ENCODE measurements at places on chromosomes 3 and 15.

DNA sequence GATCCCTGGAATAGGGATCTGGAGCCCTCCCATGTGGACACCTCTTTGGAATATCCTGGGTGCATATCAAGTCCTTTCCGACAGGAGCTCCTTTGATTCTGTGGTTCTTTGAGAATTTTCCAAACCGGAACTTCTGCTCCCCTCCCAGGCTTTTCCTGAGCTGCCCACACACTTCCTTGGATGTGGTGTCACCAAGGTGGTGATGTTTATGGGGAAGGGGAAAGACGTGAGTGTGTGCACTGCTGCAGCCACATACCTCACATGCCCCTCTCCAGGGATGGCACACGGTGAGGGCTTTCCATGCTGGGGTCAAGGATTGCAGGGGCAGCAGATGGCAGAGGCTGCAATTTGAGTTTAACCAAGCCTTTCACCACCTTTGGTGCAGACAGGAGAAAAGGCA, 27.9 kb upstream of the PSTPIP1 start:
- no peak for DNase-seq

DNA sequence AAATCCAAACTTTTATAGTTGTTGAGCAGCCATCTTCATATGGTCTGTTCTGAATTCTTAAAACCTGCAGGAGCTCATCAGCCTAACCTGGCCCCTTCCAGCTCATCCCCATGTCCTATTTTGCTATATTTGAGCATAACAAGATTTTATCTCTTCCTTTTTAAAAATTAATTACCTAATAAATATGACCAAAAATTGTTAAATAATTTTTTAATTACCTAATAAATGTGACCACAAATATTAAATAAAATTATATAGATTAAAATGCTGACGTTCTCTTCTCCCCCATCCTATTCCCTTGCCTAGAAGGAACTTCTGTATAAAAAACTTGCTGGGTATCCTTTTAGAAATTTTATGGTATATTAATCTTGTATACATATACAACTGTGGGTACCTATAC, 43.7 kb downstream of the OXNAD1 start:
- no peak for DNase-seq

DNA sequence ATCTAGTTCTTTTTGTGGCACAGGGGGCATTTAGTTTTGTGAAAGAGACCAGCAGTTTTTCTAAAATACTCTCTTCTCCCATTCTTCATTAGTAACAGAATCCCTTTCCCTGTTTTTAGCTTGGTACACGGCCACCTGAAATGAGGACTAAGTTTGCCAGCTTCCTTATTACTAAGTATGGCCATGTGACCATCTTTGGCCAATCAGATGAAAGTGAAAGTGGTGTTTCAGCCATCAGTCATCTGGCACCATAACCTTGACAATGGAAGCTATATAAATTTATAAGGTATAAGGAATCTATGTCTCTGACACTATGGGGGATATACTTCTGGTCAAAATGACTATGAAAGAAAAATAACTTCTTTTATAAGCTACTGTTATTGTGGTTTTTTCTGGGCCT, 570.4 kb downstream of the AGBL1 start:
- no peak for DNase-seq

GRCh38 chr15:28049581-28049980, 49.5 kb downstream of the OCA2 start:
- no peak for DNase-seq

GRCh38 chr15:92068121-92068520, 214.6 kb downstream of the SLCO3A1 start:
- no peak for DNase-seq

- DNase-seq: no peak
Measured at GRCh38 chr3:126952261-126952982, 30.5 kb upstream of the PLXNA1 start.

GRCh38 chr15:53209396-53210042, 419.4 kb upstream of the ONECUT1 start:
- no peak for DNase-seq

GRCh38 chr15:77991029-77991406, 86.5 kb downstream of the TBC1D2B start:
- no peak for DNase-seq

GRCh38 chr15:48334260-48334659, 3.0 kb downstream of the DUT start:
- no peak for DNase-seq

DNA sequence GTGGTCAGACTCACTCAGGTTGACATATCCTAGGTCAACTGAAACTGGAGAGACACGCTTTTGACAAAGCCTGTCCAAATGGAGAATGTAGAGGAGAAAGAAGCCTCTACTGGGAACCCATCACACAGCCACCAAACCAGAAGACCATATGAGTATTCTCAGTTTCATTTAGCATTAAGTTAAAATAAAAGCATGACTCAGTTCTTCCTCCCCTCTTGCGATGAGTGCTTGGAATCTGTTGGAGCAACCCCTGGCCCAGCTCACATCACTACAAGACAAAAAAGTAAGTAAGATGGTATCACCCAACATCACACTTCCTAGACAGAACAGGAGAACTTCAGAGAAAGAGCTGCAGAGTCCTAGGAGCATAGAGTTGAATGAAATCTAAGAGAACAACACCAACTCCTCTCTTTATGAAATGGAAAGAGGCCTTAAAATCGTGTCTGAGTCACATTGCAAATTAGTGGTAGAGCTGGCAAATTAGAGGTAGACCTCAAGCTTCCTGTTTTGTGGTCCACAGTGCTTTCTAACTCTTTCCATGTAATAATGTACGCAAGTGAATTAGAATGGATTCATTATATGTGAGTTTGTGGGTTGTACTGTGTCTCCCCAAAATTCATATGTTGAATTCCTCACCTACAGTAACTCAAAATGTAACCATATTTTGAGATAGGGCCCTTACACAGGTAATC, 51.2 kb downstream of the FGF12 start:
- no peak for DNase-seq

DNA sequence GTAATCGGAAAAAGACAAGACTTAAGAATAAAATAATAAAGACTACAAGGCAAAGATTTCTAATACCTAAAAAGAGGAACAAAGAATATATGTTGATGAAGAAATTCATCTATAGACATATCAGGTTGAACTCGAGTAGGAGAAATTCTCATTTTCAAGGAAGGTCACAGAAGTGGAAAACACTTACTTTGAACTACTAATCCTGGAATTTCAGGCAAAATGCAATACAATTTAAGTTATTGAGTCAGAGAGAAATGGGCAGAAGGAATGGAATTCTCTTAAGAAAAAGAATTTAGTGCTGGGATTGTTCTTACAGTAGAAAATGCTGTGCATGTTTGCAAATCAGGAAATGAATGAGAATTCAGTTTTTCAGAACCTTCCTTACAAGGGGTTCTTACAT, 135.9 kb upstream of the TGFBR2 start:
- DNase-seq: no peak

GRCh38 chr15:65650312-65651041, 28.7 kb downstream of the SLC24A1 start:
- DNase-seq: no peak

GRCh38 chr3:123695152-123695551, 110.3 kb upstream of the HACD2 start:
- DNase-seq: no peak
